ENCODE measurements at places on chromosomes 16 and 17. TPM values are rescaled to one million over a fixed set of nuclear protein-coding genes. Genes with fewer than 3 reads are reported as not detected.

- DNase-seq = peak; percentile 93
Measured at GRCh38 chr16:85479972-85480726, 133.0 kb upstream of the GSE1 start.

- DNase-seq = no peak
Measured at GRCh38 chr17:82690786-82691489, 7.6 kb downstream of the RAB40B start.

DNA sequence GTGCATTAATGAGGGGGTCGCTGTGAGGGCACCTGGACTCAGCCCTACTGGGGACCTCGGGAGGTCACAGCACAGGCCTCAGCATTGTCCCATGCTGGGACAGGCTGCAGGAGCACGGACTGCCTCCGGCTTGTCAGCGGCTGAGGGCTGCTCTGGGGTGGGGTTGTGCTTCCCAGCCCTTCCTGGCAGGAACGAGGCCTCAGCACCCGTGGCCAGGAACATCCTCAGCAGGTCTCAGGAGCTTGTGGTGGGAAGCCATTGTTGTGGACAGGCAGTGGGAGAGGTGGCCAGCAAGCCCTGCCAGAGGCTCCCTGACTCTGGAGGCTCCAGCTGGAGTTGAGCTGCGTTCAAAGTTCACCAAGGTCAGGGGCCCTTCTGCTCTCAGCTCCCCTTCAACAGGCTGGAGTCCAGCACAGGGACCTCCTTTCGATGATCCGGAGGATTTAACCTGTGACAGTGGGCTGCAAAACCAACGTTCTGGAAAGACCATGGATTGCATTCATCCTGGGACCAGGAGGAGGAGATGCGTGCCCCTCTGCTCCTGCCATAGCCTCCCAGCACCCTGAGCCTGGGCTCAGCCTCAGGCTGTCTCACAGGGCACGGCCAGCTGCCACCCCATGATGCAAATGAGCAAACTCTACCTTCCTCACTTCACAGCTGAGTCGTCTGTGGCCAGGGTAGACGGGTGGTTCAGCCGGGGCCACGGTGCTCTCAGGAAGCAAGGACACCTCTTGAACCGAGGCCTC lies 32.6 kb downstream of the FOXL1 start:
- no peak for DNase-seq

DNA sequence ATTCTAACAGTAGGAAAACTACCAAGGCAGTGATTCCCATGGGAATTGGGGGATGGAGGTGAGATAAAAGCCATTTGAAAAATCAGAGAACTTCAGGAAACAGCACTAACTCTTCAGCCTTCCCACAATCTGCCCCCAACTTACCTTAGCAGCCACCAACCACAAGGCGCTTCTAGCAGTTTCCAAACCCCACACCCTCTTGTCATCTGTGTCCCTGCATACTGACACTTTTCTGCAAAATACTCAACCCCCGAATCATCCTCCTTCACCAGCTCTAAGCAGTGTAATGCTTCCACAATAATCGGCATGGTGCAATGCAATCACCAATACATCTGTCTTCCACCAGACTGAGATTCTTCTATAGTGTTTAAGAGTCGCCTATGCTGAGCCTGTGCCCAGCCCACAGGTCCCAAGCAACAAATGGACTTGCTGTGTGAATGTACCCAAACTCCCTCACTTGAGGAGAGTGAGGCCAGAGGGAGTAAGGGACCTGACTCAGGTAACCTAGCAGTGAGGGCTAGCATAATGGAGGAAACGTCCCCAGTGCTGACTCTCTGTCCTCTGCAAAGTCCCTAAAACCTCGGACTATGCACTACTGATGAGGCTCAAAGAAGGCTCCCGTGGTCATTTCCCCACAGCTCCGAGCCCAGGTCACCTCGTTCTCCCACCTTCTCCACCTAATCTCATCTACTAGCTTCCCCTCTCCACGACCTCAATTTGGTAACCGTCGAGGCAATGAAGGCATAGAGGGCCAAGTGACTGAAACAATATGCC lies 943 bp downstream of the DYNC1LI2 start:
- no peak for DNase-seq

DNA sequence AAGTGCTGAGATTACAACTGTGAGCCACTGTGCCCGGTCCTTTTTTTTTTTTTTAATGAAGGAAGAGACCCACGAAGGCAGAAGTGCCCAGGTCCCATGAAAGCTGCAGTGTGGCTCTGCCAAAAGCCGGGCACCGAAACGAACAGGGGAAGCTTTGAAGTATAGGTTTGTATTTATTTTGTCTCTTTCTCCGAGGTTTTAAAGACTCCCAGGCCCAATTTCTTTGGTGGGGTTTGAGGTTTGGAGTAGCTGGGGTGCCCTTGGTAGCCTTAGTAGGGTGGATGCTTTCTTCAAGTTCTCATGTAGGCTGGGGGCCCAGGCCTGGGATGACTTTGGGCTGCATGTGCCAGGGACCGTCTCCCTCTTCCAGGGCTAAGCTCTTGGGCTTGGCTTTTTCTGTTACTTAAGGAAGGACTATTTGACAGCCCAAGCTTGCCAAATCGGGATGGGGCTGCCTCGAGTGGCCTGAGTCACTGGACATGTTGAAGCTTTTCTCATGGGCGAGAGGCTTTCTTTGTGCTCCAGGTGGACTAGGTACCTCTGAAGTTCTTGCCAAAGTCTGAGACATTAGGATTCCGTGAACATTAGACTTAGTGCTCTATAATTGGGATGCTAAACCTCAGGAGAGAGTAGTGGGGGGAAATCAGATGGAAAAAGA lies 66.3 kb downstream of the WIPI1 start:
- no peak for DNase-seq

DNA sequence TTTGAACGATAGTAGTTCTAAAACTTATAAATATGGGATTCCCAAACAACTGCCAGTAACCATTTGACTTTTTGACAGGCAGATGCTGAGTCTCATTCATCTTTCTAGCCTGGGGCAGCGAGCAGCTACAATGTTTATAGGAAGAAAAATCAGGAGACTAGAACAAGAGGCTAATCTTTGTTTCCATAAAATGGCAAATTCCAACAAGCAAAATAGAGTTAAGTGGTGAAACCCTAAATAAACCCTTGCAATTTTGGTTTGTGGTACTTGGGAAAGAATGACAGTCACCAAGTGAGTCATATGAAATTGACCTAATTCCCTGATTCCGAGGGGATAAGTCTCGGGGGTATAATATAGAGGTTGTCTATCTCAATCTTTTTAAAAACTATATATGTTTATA lies 27.3 kb upstream of the HS3ST2 start:
- DNase-seq = no peak

Gene OR2C1
- total RNA-seq = not detected

Gene CSH2
- total RNA-seq = not detected

Gene FBXO39
- not detected for total RNA-seq

Gene TEDC2
- total RNA-seq = 87.2 TPM

Gene KANSL1
- total RNA-seq = 35.2 TPM
